ENCODE measurements at places on chromosomes 1 and 21.

GRCh38 chr1:99217599-99217998 is 46.7 kb upstream of the PLPPR4 start:
- DNase-seq: no peak

- DNase-seq: no peak
These were observed 109.9 kb downstream of the PCBP3 start for GRCh38 chr21:45753445-45753844.

DNA sequence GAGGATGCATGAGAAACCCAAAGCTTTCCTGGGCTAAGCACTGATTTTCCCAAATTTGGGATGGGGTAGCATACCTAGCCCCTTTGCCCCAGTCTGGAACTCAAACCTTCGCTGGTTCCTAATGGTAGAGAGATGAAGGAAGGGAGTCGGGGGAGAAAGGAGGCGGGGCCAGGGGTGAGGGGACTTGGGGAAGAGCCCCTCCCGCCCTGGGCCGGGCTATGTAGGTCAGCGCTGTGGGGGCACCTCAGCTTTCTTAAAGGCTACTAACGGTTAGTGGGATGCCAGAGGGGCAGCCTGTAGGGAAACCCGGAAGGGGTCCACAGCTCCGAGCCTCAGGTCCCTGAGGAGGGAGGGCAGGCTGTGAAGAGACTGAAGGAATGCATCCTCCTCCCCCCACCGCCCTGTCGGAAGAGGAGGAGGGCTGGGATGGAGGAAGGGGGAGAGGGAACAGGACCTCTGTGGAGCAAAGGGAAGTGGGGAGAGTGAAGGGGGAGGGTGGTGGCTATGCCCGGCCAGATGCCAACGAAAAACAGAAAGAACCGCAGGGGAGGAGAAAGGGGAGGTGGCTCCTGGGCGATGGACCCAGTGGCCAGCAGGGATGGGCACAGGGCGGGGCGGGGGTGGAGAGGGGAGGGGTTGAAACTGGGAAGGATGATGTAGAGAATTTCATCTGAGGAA is 1.3 kb downstream of the CADM3 start:
- DNase-seq: no peak

- no peak for DNase-seq
These were observed 4.7 kb downstream of the OR2B11 start for GRCh38 chr1:247453245-247453644.

- DNase-seq: peak; percentile 2
These were observed 28.5 kb upstream of the RNF2 start for GRCh38 chr1:185016880-185017279.

- no peak for DNase-seq
These were observed 170.7 kb upstream of the IRF2BP2 start for GRCh38 chr1:234780531-234781162.

DNA sequence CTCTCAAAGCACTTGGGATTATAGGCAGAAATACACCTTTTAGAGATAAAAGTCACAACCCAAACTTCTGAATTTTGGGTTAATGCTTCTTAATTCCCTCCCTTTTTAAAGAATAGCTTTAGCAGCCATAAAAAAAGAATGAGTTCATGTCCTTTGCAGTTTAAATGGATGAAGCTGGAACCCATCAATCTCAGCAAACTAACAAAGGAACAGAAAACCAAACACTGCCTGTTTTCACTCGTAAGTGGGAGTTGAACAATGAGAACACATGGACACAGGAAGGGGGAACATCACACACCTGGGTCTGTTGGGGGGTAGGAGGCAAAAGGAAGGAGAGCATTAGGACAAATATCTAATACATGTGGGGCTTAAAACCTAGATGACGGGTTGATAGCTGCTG is 55.8 kb downstream of the SLC27A3 start:
- no peak for DNase-seq

GRCh38 chr1:223711173-223711572 is 1.2 kb upstream of the CAPN2 start:
- peak; percentile 66 for DNase-seq

DNA sequence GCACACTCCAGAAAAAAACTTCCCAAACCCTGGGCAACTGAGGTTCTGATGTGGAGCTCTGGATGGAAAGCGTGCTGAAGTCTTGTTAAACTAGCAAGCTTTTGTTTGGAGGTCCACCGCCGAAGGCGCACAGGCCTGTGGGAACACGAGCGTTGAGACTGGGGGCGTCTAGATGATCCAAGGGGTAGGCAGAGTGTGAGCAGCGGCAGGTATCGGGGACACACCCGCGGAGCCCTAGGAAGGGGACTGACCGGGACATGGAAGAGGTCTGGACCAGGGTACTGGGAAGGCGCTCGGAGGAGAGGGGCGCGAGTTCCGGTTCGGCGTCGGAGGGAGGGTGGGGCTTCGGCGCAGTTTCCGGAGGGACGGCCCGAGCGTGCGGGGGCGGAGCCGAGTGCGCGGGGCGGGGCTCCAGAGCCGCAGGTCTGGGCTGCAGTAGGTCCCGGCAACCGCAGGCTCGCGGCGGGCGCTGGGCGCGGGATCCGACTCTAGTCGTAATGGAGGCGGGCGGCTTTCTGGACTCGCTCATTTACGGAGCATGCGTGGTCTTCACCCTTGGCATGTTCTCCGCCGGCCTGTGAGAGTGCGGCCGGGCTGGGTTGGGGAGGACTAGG is at the start of gene SLC50A1:
Gene SLC50A1, plus strand, starts transcription at position 438 of the 614 bp plus-strand sequence. Its CDS starts 60 bp downstream, at position 498.
- peak; percentile 95 for DNase-seq

- no peak for DNase-seq
These were observed 42.4 kb upstream of the GRHL3 start for GRCh38 chr1:24276791-24277190.

GRCh38 chr1:32508761-32509160 is 30.5 kb upstream of the ZBTB8A start:
- DNase-seq: no peak

DNA sequence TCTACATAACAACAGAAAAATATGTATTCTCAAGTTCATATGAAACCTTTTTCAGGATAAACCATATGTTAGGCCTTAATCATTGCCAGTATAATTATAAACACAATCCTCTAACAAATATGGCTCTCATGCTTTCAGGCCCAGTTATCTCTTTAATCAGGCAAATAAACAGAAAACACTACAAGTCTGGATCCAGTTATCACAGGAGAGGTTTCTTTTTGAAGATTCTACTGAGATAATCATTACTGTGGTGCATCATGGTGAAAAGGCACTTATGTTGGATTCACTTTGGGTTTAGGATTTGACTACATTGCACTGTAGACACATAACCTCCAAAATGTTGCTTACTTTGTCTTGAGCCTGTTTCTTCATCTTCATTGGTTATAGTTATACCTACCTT is 8.4 kb upstream of the ATP6V1G3 start:
- DNase-seq: no peak

DNA sequence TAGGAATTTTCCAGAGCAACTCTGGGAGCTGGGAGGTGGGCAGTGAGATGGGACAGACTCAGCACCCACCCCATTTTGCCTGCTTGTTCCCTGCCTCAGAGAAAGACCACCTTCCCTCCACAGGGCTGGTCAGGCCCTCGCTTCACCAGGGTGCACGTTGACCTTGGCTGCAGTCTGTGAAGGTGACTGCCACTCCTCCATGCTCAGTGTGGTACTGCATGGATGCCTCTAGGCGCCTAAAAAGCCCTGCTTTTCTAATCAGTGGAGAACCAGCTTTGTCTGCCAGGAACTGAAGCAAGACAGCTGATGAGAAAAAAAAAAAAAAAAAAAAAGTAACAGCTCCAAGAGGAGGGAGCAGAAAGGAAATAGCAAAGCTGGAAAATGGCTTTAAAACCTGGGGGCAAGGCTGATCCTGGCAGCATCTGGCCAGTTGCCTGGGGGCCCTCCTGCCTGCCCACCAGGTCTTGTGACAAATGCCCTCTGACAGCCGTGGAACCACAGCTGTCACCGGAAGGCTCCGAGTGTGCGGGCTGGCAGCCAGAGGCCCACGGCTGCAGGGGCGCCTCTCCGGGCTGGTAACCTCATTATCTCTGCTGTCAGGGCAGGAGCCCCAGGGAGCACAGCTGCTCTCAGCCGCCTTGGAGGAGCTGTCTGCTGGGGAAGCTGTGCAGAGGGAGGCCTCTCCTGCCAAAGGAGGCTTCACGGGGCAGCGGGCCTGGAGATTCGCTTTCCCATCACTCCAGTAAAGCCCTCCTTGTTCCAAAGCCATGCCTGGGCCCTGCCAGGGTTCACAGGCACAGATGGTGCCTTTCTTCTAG is 13.7 kb downstream of the KIAA1614 start:
- peak; percentile 52 for DNase-seq
